DMS79 treated with DMSO at 0.1 percent for 48 hours (cell line): ENCODE measurements at places on chromosomes 4 and X.
A peak's percentile ranks its signal among the peaks of the same experiment; 100 is the strongest.

GRCh38 chrX:5180135-5180741 is 1048.4 kb downstream of the NLGN4X start:
- DNase-seq = no peak

GRCh38 chr4:107793996-107794395 is 30.7 kb upstream of the SGMS2 start:
- no peak for DNase-seq

DNA sequence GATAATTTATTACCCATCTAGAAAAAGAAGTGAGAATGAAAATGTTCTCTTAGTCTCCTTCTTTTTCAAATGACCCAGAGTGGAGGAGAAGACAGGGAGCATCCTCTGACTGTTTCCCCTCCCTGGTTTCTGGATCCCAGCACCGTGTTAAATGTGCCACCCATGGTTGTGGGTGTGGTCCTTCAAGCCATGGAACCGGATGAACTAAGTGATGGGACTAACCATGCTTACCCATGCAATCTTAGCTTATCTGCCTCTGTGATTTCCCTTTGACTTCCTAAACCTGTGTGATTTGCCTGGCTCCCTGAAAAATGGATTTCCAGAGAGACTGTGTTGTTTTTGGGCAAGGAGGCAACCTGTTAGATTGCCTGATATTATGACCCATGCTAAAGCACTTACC is 437.1 kb downstream of the MAGEB5 start:
- no peak for DNase-seq

DNA sequence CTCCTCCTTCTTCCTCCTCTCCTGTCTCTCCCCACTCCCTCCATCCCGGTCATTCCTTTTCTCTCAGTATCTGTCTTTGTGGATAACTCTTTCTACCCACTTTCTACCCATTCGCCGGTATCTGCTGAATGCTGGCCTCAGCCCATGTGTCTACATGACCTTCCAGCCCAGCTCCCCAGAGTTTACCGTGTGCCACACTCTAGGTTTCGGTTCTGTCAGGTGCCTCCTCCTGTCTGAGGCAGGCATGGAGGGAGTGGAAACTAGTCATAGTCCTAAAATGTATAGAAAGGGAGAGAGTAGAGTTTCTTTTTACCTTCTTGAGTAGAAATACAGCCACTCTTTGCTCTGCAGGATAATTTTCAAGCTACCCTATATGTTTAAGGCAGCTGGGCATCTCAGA is 33.5 kb upstream of the SCRG1 start:
- DNase-seq = no peak

DNA sequence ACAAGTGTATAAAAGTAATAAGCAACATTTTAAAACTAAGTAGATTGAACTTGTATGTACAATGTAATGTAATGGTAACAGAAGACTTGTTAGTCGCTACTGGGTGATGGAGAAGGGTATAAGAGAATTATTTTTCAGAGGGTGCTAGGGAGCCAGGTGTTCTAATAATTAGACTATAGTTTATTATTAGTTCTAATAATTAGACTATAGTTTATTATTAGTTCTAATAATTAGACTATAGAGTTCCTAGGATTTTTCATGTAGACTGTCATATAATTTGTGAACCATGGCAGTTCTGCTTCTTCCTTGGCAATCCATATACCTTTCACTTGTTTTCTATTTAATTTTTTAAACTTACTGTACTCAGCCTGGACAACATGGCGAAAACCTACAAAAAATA is 117.3 kb upstream of the TSPAN5 start:
- no peak for DNase-seq

DNA sequence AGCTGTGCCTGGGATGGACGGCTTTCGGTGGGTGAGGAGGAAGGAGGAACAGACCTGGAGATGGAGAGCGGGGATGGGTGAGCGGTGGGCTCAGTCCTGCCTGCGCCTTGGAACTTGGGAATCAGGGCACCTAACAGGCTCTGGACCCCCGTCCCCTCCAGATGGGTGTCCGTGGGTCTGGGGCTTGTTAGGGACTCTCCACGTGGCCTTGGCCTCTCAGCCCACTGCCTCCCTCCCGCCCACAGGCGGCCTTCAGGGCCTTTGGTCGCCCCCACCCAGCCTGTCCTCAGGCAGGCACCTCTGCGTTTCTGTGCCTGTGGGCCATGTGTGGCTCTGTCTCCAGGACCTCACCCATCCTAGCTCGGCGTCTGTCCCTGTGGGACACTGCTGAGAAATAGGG is 29.0 kb downstream of the TRMT44 start:
- DNase-seq = no peak

GRCh38 chr4:137597752-137598430 is 65.6 kb upstream of the PCDH18 start:
- DNase-seq = no peak

DNA sequence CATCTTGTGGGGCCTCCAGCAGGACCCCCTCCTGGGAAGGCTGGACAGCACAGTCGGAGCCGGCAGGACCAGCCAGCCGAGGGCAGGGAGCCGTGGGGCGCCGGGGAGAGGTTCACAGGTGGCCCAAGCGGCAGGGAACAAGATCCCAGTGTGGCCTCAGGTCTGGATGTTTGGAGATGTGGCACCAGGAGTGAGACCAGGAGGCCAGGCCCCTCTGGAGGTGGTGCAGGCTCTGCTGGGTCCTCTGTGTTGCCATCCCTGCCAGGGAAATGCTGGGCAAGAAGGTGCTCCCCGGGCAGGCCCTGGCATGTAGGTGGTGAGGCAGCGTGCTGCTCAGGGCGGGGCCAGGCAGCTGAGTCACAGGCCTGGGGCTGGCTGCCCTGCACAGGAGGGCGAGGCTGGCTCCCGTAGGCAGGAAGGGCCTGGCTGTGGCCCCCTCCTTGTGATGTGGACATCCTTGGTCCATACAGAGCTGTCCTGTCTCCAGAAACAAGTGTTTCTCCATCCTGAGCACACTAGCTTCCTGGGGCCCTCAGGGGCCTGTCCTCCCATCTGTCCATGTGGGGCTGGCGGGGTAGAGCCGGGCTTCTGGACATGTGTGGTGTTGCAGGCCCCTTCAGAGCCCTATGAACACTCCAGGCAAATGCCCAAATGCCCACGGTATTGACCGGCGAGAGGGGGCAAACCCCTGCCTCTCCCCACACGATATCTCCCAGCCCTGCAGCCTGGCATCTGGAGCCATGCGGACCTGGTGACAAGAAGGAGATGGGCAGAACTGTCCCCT is 4.8 kb upstream of the HGFAC start:
- peak; percentile 44 for DNase-seq

- DNase-seq = no peak
These were observed 185.0 kb upstream of the GPRIN3 start for GRCh38 chr4:89492581-89493071.

DNA sequence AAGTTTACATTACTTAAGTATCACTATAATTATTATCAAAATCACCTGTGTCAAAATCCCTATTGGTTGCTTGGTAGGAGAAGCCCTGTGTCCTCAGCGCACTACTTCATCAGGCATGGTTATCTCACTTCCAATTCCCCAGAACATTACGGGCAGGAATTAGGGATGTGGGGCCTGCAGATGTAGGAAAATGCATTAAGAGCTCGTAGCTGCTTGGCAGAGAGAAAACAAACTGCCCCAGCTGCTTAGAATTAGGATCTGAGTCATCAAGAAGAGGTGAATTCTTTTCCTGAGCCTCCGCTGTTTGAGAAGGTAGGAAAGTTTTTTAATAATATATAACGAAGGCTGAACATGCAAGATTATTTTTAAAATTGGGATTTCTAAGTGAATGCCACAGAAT is 31.1 kb upstream of the CLNK start:
- no peak for DNase-seq

DNA sequence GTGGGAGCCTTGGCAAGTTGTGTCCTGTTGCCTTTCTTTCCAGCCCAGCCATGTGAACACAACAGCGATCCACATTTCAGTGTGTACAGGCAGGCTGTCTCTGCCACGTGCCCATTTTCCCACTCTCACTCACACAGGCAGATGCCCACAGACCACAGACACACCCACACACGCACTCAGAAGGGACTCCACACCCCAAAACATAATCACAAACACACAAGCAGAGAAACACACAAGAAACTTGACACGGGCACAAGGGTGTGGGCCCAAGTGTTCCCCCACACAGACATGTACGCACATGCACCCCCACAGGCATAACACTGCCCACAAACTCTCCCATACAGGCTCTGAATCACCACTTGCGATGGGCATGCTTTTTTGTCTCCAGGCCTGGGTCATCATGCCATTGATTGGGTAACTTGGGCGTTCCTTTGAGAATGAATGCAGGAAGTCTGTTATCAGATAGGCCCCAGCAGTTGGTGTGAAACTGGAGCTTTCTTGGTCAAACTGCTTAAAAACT is 84.3 kb downstream of the NBDY start:
- DNase-seq = no peak

DNA sequence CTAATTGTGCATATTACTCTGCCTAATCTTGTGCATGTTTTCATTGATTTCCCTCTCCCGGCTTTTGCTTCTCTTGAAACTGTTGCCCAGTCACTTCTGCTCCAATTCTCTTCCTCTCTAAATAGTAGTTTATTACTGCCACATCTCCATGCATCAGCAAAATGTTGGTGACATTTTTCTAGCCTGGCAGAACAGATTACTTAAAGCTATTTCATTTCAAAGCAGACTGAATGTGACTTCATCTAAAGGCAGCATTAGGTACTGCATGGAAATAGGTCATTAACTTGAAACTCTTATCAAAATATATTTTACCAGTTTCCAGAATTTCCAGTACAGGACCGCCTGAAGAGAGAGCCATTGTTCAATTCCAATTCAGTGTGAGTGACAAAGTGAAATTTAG is 52.4 kb downstream of the HPGDS start:
- DNase-seq = no peak

GRCh38 chr4:152258391-152258790 is 277.5 kb downstream of the FBXW7 start:
- DNase-seq = no peak

GRCh38 chrX:46707274-46707965 is 51.5 kb downstream of the SLC9A7 start:
- DNase-seq = no peak

- no peak for DNase-seq
These were observed 64.6 kb upstream of the SH3RF1 start for GRCh38 chr4:169335331-169335730.

- DNase-seq = no peak
These were observed 98.3 kb upstream of the GALNTL6 start for GRCh38 chr4:171714791-171715454.

GRCh38 chr4:57640391-57641100 is 530.4 kb upstream of the IGFBP7 start:
- no peak for DNase-seq

DNA sequence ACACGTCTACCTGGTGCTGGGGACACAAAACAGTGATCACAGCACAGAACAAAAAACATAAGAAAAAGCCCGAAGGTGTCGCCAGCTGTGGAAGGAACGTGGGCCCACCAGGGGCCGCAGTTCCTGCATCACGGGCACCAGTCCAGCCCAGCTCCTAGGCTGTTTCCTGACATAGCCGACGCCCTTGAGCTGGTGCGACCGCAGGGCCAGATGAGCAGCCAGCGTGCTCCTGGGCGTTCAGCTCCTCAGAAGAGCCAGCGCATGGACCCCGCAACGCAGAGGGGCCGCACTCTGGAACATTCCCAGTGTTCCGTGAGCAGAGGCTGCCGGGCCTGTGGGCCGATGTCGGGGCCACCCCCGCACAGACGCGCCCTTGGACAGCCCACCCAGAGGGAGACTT is 44.1 kb downstream of the GAK start:
- DNase-seq = no peak

DNA sequence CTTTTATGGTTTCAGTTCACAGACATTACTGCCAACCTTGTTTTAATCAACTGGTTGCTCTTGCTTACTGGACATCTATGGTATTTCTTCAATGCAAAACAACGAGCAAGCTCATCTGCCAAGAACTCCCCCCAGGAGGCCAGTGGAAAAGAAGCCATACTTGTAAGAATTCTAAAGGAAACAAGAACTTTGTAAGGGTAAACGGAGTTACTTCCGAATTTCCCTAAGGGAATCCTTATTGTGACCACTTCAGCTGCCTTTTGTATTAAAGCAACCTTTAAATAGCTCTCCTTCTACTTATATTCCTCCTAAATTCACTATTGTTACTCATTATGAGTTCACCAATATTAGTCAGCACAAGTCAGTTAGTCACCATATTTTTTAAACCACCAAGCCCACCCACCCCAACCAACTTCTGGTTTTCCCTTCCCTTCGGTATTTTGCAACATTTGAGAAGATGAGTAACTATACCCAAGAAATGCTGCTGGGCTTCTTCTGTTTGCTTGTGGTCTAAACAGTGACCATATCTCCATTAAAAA is 602.8 kb upstream of the DIPK2B start:
- no peak for DNase-seq

- DNase-seq = no peak
These were observed 174.5 kb upstream of the C1QTNF7 start for GRCh38 chr4:15253349-15253748.

- DNase-seq = no peak
These were observed 1.3 kb downstream of the PRR32 start for GRCh38 chrX:126820700-126821420.

DNA sequence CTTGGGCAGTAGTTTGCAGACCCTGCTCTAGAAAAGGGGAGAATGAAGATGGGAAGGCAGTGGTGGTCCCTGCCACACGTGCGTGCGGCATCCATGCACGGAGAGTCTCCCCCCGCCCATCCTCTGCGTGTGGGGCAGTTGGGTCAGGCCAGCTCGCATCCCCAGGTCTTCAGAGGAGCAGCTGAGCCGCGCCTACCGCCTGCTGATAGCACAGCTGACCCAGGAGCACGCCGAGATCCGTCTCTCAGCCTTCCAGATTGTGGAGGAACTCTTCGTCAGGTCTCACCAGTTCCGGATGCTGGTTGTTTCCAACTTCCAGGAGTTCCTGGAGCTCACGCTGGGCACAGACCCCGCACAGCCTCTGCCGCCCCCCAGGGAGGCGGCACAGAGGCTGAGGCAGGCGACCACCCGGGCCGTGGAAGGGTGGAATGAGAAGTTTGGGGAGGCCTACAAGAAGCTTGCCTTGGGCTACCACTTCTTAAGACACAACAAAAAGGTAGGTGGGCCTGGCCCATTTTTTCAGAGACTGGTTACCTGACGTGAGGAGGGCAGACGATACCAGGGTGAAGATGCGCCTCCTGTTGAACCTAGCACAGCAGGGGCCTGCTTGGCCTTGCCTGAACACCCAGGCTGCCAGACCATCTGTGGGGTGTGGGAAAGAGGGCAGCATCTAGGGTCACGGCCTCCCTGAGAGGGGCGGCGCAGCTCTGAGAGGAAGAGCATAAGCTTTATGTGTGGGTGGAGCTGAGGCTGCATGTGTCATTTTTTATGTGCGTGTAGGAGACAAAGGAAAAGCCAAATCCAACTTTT is 2.6 kb downstream of the UVSSA start:
- no peak for DNase-seq
